ENCODE measurements at places on chromosomes 5 and 9.

DNA sequence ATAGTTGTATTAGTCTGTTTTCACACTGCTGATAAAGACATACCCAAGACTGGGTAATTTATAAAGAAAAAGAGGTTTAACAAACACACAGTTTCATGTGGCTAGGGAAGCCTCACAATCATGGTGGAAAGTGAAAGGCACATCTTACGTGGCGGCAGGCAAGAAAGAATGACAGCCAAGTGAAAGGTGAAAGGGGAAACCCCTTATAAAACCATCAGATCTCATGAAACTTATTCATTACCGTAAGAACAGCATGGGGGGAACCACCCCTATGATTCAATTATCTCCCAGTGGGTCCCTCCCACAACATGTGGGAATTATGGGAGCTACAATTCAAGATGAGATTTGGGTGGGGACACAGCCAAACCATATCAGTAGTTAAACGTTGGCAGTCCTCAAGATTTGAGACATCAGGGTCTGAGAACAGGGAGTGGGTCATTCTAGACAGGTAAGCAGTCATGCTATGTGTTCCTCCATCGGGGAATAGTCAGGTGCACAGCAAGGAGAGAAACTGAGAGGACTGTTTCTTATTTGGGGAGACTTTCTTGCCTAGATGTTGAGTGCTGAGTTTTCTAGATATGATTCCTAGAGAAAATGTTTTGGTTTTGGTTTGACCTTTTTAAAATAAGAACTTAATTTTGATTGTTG is 45.8 kb upstream of the ENTREP1 start:
- DNase-seq, result no peak

DNA sequence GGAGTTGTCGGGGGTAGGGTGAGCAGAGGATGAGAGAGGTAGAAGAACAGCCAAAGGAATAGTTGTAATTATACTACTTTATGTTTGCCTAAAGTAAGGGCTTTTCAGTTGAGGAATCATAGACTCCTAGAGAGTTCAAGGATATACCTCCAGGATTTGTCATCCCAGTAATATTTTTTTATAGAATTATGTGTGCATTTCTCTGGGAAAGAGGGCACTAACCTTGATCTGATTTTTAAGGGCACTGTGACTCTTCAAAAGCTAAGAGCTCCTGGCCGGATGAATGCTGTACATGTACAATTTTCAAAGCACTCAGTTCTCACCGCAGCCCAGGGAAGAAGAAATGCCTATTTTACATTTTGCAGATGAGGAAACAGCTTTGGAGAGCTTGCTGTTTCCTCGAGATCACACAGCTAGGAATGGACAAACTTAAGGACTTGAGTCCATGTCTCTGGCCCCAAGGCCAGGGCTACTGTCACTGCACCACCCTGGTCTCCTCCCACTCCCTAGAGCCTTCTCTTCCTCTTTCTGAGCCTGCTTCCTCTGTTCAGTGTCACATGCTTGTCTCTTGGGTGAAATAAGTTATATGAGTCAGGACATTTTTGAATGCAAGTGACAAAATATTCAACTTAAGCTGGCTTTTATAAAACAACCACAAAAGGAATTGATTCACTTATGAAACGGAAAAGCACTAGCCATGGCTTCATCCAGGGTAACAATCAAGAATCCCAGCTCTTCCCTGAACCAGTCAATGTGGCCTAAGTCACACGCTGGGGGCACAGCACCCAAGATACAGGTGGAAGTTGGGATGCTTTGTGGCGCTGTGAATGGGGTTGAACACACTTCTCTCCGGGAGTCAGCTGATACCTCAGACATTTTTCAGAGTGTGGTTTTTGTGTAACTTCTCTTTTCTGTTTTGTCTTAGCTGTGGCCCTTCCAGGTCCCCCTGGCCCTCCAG is 45.7 kb upstream of the TGFBR1 start:
- DNase-seq, result peak; percentile 36

DNA sequence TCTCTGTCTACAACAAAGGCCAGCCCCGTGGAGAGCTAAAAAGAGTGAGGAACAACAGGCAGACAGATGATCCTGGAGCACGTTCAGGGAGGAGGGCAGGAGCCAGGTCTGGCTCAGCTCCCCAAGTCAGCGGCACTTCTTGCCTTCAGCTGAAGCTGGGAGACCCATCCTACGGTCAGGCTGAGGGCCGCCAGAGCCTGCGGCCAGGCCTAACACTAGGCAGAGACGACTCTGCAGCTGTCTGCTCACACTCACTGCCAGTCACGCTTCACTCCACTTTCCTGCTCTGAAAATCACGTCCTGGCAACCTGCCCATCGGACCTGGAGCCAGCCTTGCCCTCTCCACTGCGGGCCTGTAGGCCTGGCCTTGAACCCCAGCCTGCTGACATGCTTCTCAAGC is 160.9 kb upstream of the LHFPL2 start:
- no peak for DNase-seq

DNA sequence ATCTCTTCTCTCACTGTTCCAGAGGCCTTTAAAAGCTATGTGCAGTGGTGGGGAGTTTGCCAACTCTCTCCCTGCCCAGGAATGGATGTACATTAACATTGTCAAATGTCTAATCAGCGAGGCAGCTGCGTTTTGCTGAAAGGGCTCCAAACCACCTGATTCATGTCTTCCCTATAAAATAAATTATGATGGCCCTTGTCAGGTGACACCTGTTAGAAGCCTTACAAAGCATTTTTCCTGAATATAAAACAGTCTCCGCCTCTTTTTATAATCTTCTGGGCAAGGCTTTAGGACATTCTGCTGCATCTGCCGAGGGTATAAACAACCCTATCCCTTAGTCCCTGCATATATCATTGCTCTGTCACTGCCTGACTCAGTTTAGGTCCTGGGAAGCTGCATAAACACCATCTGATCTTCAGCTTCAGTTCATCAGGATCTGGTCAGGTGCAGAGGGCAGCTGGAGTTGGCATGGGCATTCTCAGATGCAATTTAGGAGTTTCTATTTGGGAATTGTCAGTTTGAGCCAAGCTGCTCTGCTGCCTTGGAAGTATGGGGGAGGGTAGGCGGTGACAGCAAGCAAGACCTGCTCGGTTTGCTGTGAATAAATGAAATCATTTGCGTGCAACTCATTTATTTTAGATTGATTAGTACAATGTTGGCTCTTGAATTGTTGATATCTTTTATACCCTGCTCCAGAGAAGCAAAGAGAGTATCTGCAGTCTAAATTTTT is 103.5 kb downstream of the ACER2 start:
- no peak for DNase-seq

- no peak for DNase-seq
Measured at GRCh38 chr9:99881769-99882168, 24.7 kb upstream of the STX17 start.

DNA sequence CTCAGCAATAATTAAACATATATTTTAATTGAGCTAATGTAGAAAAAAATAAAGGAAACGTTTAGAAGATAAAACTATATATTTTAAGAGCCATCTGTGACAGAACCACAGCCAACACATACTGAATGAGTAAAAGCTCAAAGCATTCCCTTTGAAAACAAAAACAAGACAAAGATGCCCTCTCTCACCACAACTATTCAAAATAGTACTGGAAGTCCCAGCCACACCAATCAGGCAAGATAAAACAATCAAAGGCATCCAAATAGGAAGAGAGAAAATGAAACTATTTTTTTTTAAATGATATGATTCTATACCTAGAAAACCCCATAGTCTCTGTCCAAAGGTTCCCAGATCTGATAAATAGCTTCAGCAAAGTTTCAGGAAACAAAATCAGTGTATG is 262.0 kb downstream of the HTR1A start:
- no peak for DNase-seq

- DNase-seq, result no peak
Measured at GRCh38 chr9:126084008-126084407, 242.6 kb upstream of the MVB12B start.

- DNase-seq, result no peak
Measured at GRCh38 chr5:109743770-109744212, 54.1 kb downstream of the MAN2A1 start.

DNA sequence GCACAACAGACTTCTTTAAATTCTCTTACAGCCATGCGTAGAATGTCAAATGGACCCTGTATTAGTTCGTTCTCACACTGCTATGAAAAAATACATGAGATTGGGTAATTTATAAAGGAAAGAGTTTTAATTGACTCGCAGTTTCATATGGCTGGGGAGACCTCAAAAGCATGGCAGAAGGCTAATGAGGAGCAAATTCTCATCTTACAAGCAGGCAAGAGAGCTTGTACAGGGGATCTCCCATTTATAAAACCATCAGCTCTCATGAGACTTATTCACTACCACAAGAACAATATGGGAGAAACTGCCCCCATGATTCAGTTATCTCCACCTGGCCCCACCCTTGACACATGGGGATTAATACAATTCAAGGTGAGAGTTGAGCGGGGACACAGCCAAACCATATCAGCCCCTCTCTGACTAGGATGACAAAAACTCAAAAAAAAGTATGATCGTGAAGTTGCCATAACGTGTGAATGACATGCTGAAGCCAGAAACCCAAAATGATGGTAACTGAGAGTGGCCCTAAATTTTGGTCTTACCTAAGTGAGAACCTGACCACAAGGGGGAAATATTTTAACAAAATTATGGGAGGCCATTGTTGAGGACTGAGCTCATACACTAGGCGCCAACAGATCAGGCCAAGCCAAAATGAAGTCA is 17.5 kb upstream of the TEX10 start:
- DNase-seq, result no peak

DNA sequence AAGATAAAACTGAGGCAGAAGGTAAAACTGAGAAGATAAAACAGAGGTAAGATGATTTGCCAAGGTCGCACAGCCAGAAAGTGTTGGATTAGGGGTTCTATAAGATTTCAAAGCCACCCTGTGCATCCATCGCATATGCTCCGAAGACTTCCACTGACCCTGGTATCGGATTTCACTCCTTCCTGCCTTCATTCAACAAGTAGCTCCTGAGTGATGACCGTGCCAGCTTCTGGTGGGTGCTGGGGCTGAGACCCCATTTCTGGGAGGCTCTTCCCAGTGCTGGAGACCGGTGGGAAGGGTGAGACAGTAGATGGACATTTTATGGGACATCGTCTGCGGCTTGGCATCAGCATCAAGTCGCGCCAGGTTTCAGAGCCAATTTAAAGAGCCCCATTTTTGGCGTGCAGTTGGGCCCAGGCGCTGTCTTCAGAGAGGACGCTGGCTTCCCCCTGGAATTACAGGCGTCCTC is 53.7 kb upstream of the DAB2IP start:
- DNase-seq, result no peak

GRCh38 chr9:125233678-125234077 is 7.5 kb downstream of the HSPA5 start:
- DNase-seq, result no peak

DNA sequence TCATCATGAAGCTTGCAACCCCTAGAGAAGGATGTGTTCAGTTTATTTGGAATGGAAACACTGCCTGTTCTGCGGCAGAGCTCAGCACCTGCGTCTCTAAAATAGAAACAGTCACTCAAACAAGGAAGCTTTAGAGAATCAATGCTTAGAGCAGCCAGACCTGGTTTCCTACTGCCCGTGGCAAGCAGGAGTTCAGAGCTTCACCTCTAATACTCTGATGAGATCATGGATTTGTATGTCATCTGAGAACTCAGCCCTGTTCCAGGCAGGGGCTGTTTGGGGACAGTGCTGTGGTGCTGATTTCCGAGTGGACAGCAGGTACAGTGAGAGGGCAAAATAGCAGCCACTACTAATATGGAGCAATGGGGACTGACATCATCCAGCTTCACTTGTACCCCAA is 236.0 kb upstream of the IRX1 start:
- DNase-seq, result no peak

DNA sequence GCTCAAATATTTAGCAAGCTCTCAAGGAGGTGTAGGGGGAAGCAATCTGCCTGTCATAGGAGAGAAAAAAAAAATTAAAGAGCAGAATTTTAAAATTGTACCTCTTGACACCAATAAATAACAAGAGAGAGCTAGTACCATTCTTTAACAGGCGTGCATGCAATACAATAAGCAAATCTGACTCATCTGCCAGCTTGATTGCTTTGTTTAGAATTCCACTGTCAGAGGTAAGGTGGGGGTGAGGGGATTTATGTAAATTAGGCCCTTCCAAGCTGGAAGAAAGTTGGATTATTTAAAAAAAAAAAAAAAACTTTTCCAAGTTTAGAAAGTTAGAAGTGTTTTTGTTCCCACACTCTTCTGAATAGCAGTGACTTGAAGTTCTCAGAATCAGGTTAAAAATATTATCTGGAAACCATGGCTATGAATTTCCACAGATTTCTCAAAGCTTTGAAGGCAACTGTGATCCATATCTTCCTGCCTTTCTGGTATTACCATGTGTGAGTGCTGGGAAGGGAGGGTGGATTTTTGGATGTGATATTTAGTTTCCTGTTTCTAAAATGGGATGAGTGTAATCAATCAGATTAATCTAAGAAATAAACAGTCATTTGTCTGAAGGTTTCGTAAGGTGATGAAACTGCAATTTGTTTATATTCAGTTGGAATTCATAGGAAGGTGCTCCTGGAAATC is 477.5 kb downstream of the TLE4 start:
- DNase-seq, result no peak

DNA sequence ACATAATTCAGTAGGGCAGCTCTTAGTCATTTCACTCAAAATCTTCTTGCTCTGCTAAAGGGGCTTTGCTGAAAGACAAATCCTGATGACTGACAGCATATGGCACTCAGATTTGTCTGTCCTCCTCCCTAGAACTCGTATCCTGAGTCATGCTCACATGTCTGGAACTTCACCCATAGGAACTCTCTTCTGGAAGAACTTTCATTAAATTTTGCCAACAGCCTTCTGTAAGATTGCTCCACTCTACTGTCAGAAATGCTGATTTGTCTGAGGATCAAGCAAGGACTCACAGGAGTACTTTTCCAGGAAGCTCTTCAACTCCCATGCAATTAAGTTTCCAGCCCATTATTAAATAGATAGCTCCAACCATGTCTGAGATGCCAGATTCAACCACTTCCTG is 59.8 kb upstream of the SNX2 start:
- no peak for DNase-seq

DNA sequence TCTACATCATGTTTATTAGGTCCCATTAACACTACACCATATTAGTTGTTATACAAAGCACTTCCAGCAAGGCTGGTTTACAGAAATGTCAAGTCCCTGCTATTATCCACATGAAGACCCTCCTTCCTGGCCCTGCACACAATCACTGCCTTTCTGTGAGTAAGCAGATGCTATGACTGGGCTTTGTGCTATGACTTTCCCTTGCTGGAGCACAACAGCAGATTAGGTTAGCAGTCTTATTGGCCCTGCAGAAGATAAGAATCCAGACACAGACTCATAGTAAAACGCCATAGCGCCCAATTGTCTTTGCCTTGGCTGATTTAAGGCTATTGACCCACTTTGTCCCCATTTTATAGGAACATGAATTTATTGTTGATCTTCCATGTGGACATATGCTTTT is 228.9 kb upstream of the ACTBL2 start:
- DNase-seq, result no peak

Measured in CD4-positive, alpha-beta T cell treated with Interleukin-12 subunit alpha and Interleukin-12 subunit beta, for 1 hour (primary cell).